ENCODE measurements at places on chromosomes 1 and 21.

DNA sequence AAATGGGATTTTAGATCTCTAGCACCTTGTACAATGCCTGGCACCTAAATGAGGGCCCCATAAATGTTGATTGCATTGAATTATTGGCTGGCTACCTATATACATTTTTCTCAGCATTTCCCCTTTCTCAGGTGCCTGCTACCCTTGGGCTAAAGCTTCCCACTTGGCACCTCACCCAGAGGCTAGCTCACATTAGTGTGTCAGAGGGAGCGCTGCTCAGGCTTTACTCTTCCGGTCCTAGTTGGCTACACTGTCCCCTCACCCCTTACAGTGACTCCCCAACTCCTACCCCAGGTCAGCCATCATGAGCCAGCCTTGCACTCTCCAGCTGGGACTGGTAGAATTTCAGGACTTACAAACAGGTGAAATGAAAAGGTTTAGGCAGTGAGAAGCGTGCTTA is 9.5 kb downstream of the TRAF5 start:
- DNase-seq = no peak

DNA sequence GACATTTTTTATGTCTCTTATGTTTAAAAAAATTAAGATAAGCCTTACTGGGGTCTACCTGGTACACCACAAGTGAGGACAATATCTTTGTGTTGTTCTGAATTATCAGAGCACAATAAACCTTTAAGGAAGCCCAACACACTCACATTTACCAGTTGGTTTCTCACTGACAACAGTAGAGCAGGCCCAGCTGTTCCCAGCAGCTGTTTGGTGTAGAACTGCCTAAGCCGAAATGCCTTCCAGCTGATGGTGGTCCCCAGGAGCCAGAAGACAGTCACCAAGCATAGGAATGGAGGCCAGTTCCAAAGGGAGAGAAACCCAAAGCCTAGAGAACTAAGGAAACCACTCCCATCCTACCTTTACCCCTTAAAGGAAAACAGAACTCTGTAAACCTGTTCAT is 428.6 kb upstream of the CAMK1G start:
- DNase-seq = no peak

DNA sequence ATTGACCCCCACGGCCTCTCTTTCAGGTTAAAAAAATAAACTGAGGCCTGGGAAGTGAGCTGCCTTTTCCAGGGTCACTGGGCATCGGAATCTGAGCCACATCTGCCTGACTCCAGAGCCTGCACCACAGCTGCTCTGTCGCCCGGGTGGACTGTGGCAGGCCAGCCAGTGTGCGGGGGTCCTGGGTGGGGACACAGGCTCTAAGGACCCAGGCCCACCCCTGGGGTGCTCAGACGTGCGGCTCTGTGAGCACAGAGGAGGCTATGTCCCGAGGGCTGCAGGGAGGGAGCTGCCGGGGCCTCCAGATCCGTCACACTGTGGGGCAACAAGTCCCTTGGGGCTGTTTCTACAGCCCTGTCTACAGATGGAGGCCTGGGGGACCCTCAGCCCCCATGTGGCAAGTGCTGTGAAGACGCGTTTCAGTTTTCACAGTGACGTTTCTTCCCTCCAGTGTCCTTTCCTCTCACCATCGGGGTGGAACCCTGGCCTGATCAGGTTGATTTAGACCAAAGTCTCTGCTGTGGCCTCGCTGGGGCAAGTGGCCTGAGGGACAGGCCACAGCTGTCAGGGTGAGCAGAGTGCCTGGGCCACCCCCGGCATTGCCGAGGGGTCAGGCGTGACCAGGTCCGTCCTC is 39.2 kb upstream of the ACTRT2 start:
- DNase-seq = no peak

DNA sequence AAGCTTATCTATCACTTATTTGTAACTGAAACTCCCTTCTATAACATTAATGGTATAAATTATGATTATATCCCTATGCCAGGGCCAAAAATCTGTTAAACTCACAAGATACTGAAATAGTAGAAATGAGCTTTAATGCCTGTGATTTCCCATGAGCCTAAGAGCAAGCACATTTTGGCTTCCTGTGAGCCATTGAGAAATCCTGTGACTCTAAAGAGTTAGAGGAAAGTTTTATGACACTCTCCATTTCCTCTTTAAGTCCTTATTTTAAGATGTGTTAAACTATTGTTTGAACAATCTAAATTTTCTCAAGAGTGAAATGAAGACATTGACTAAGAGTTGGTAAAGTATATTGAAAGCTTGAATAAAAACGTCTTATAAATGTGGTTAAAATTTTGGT is 45.6 kb downstream of the SUCO start:
- DNase-seq = no peak

DNA sequence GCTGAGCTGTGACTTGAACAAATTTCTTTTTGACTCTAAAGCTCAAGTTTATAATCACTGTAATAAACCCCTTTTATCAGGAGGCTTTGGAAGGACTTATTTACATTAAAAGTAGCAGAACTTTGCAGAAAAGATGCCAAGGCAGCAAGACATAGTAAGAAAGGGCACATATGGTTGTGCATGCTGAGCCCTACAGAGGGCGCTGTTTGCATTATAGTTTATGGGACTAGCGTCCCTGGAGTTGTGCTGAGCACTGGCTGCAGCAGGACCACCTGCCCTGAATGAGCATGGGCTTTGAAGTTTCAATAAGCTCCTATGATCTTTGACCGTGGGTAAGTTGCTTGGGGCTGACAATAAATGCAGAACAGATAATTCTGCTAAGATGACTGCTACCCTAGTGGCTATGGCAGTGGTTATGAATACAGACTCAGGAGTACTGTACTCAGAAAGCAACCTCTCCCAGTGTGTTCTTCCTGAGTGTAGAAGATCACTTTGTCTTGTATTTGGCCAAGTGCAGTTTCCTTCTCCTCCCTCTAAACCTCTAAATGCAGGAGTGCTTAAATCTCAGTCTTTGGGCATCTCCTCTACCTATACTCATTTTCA is 45.4 kb upstream of the USP1 start:
- DNase-seq = peak; percentile 38

DNA sequence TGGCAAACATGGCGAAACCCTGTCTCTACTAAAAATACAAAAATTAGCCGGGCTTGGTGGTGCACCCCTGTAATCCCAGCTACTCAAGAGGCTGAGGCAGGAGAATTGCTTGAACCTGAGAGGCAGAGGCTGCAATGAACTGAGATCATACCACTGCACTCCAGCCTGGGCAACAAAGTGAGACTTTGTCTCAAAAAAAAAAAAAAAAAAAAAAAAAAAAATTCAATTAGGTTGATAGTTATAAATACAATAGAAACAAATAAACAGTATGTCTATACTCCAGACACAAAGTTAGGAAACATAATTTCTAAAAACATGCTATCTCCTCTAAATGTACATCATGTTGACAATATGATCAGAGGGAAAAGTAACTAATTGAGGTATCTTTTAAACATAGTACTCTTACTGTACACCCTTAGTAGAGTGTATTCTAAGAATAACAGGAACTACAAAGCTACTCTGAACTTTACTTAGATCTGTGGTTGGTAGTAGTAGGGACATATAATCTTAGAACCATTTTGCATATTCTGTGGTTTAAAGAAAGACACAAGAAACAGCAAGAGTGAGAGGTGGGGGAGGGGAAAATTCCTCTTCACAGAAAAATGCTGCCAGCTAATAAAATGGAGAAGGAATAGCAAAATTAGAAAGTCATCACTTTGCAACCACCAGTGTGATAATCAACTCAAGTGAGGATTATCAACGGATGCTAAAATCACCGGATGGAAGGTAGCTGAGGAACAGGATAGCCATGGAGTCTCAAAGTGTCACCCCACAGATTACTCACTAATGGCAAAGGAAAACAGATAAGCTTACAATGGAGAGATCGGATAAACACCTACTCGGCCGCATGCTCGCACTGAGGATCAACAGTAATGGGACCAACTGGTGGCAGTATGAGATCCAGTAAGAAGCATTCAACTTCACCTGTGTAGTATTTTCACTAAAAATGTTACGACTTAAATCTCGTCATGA is 35.0 kb downstream of the MTOR start:
- DNase-seq = peak; percentile 54
